ENCODE measurements at places on chromosomes 1 and 21.

- DNase-seq: no peak
Measured at GRCh38 chr1:156102633-156103511, 11.6 kb upstream of the LMNA start.

DNA sequence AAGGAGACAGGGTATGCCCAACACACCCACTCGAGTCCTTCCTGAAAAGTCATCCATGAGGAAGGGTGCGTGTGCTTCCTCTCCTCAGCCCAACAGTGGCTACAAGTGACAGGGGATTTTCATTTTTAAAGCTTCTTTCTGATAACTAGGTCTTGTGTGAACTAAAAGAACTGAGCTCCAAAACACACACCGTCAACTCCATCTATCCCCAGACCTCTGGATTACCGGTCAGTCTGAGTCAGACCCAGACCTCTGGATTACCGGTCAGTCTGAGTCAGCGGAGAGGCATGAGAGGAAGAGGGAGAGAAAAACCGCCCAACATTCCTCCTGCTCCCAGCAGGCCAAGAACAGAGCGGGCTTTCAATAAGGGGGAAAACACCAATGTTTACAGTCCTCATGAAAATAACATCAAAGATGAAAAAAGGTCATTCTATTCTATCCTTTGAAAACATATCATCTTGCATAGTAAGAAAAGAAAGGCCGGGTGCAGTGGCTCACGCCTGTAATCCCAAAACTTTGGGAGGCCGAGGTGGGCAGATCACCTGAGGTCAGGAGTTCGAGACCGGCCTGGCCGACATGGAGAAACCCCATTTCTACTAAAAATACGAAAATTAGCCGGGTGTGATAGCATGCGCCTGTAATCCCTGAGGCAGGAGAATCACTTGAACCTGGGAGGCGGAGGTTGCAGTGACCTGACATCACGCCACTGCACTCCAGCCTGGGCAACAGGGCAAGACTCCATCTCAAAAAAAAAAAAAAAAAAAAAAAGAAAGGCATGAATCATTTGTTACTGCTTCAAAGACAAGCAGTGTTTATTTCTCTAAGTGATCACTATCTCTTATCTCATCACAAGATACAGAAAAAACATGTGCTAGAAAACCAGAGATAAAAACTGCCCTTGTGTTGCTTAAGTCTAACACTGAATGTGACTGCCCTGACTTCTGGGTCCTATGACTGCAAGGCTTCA is 3.4 kb downstream of the PTTG1IP start:
- DNase-seq: no peak

- DNase-seq: no peak
Measured at GRCh38 chr1:1601564-1602303, 1.8 kb upstream of the FNDC10 start.

DNA sequence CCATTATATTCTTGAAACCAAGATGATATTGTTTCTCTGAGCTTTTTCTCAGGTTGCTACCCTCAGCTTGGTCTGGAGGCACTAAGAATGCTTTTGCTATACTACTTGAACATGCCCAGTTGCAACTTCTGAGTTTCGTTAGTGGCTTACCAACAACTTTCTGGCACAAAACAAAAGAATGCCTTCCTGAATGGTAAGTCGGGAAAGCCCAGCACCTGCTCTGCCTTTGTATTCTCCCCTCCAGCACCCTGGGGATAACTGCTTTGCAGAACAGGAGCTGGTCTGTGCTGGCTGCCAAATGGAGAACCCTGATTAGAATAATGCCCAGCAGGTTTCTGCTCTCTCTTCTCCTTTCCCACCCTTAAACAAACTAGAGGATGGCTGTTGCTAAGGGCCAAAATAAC is 149.3 kb downstream of the TGFB2 start:
- DNase-seq: no peak

DNA sequence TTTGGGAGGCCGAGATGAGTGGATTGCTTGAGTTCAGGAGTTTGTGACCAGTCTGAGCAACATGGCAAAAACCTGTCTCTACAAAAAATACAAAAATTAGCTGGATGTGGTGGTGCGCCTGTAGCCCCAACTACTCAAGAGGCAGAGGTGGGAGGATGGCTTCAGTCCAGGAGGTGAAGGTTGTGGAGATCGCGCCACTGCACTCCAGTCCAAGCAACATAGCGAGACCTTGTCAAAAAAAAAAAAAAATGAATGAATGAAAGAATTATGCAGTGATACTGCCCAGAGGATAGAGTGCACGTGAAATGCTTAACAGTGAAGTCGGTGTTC is 429 bp upstream of the DPH2 start:
- DNase-seq: no peak

DNA sequence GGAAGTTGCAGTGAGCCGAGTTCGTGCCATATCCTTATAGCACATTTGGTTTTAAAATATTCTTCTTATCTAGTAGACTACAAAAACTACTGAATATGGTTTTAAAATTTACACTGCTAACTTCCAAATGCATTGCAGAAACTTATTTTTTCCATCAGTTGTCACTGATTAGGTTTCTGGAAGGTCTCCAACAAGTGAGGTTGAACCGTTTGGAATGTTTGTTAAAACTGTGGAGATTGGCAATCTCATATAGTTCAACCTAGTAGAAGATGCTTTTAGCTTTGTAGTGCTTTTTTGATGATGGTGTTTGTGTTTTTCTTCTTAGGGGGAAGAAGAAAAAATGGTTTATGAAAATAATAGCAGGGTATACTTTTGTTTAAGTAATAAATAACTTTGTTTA is 12.9 kb downstream of the CENPF start:
- DNase-seq: no peak
